ENCODE measurements at places on chromosomes 11 and 22.

- DNase-seq, result no peak
Observed at GRCh38 chr11:118605116-118605867, 2.1 kb upstream of the PHLDB1 start.

DNA sequence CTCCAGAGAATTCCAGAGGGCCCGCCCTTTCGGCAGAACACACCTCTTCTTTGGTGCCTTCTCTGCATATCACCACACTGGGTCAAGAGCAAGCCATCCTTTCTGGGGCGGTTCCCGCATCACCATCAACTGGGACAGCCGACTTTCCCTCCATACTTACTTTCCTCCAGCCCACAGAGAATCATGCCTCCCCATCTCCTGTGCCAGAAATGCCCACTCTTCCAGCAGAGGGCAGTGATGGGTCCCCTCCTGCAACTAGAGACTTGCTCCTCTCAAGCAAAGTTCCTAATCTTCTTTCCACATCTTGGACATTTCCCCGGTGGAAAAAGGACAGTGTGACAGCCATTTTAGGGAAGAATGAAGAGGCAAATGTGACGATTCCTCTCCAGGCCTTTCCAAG, 157.7 kb downstream of the C11orf91 start:
- no peak for DNase-seq

GRCh38 chr11:1837171-1838076, 1.4 kb upstream of the TNNI2 start:
- DNase-seq, result peak; percentile 71

GRCh38 chr22:22877523-22878210, 9.9 kb upstream of the IGLL5 start:
- peak; percentile 46 for DNase-seq

DNA sequence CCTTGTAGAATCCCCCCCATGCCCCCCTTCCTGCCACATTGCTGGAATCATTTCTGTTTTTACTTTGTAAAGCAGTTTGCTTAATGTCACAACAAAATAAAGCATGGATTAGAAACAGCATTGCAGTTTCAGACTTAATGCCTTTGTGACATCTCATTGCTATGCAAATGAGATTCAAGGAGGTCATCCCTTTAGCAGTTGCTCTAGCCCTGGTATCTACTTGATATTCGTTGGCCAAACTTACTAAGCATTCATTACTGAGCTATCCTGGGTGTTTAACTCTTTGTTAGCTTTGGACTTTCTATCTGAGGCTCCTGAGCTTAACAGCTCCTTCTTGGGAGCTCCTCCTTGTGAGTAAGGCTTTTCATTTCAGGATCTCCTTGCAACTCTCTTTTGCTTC, 16.3 kb downstream of the FAT3 start:
- DNase-seq, result no peak

DNA sequence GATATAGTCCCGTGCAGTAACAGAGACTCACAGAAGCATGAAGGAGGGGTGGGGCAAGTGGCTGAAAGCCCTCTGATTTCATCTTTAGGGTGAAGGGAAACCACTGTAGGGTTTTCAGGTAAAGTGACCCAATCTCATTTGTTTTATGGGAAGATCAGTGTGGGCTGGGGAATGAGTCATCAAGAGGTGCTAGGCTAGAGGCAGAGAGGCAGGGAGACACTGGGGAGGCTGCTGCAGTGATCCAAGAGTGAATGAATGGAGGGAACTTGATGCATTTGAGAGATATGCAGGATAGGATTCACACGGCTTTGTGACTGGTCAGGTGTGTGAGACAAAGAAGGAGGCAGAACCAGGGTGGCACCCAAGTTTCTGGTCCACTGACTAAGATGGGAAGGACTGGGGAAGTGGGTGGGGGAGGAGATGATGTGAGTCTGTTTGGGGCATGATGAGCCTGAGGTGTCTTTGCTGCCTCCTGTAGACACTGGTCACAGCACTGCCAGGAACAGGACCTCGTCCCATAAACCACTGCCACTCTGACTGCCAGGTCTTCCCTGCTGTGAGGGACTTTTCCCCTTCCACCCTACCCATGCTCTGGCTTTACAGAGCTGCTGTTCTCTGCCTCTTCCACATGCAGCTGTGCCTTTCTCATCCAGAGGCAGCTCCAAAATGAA, 239.0 kb downstream of the TENM4 start:
- no peak for DNase-seq

DNA sequence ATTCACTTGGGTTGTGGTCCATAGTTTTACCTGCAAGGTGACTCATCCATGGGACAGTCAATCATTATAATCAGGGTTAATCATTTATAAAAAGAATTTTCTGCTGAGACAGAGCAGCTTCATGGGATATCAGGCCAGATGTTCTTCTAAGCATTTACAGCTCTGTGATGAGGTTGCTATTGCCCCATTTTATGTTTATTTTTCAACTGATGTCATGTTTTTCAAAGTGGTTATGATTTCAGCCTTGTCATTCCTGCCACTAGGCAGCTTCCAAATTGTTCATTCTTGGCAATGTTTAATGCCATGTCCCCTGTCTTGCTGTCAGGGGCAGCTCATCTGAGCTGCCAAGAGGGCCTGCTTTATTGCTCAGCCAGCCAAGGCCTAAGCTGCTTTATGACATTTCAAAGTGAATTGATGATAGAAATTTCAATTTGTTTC, 35.9 kb upstream of the ZBED5 start:
- no peak for DNase-seq

DNA sequence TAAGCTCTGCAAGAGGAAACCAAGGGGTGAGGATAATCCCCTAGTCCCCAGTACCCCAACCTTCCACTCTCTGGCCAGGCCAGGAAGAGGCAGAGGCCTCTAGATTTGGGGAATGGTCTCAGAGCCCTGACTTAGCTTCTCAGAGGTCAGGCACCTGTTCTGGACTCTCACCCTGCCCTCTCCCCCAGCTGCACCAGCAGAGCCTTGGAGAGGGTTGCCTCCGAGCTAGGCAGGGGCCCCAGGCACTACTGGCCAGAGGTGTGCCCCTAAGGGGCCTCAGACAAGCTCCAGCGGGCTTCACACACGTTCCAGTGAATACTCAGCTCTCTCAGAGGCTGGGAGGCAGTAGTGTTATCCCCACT, 8.0 kb downstream of the FREY1 start:
- no peak for DNase-seq

DNA sequence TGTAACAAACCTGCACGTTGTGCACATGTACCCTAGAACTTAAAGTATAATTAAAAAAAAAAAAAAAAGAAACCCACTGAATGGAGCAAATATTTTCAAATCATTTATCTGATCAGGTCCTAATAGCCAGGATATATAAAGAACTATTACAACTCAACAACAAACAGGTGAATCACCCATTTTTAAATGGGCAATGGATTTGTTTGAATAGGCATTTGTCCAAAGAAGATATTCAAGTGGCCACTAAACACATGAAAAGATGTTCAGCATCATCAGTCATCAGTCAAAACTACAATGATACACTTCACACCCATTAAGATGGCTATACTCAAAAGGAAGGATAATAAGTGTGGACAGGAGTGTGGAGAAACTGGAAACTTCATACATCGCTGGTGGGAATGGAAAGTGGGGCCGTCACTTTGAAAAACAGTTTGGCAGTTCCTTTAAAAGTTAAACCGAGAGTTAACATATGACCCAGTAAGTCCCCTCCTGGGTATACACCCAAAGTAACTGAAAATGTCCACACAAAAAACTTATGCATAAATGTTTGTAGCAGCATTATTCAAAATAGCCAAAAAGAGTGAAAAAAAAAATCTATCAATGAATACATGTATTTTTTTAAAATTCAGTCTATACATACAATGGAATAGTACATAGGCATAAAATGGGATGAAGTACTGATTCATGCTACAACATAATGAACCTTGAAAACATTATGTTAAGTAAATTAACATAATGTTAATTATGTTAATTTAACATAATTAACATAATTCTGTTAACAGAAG, 53.1 kb downstream of the ARRB1 start:
- no peak for DNase-seq

DNA sequence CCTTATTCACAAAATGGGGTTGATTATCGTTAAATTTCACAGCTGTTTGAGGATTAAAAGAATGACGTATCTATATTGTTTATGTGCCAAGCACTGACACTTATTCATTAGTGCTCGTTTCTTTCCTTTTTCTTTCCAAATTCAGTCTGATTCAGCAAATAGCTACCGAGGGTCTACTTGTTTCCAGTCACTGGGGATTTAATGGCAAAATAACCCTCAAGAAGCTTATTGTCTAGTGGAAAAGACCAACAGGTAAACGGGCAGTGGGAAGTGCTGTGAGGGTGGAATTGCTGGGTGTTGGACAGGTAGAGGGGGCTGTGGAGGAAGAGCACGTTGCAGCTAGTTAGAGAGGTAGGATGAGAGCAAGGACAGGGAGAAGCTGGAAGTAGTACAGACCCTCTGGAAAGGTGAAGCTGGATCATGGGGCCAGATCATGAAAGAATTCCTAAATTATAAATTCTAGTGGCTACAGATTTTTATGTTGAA, 48.3 kb upstream of the BIRC3 start:
- no peak for DNase-seq
